ENCODE measurements at places on chromosomes 7 and 10. TPM values are rescaled to one million over a fixed set of nuclear protein-coding genes. Genes with fewer than 3 reads are reported as not detected.
A peak's percentile ranks its signal among the peaks of the same experiment; 100 is the strongest.

Gene MAP3K8
- total RNA-seq, result 26.0 TPM

Gene OR2A1
- total RNA-seq, result not detected

Gene EXOSC1
- total RNA-seq, result 47.1 TPM

GRCh38 chr7:153401795-153402720, 642.5 kb downstream of the ACTR3B start:
- no peak overlapping the region for H3K4me3 ChIP-seq
- H3K4me1 ChIP-seq, result no peaks in the 10 kb centered on the region
- no peaks in the 10 kb centered on the region for H3K27me3 ChIP-seq
- H3K36me3 ChIP-seq, result no peaks in the 10 kb centered on the region

GRCh38 chr10:79038841-79039201, 29.9 kb upstream of the ZMIZ1 start:
- no peaks in the 10 kb centered on the region for H3K36me3 ChIP-seq
- no peak overlapping the region for H3K27ac ChIP-seq
- H3K4me3 ChIP-seq, result no peak overlapping the region
- H3K4me1 ChIP-seq, result peaks cover 2% of the 10 kb centered on the region
- no peak for DNase-seq

DNA sequence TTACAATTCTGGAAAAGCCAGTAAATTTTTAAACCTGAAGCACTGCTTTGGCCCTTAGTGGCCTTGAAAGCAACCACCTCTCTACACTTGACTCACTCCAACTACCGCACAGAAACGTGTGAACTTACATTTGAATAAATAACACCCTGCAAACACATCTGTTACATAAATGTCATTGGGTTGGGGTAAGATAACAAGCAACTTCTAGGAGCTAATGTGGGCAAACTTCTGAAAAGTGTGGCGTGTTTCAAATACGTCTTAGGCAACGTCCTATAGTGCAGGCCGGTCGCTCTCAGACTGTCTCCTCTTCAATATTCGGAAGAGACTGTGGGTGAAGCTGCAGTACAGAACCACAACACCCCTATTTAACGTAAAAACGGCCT, 474 bp downstream of the ORC5 start:
- peaks cover 26% of the 10 kb centered on the region for H3K4me1 ChIP-seq
- H3K27me3 ChIP-seq, result peaks cover 5% of the 10 kb centered on the region
- peak overlapping the region; percentile 95 for H3K27ac ChIP-seq
- H3K4me3 ChIP-seq, result peak overlapping the region; percentile 93

DNA sequence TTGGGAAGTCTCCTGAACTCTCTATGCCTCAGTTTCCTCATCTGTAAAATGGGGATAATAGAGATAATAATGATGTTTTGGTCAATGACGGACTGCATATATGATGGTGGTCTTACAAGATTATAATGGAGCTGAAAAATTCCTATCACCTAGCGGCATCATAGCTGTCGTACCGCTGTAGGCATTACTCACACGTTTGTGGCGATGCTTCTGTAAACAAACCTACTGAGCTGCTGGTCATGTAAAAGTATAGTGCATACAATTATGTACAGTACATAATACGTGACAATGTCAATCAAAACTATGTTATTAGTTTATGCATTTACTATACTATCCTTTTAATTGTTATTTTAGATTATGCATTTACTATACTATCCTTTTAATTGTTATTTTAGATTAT, 339.1 kb upstream of the NPVF start:
- H3K27ac ChIP-seq, result no peak overlapping the region
- H3K36me3 ChIP-seq, result no peaks in the 10 kb centered on the region
- no peak overlapping the region for H3K4me3 ChIP-seq
- H3K4me1 ChIP-seq, result peaks cover 6% of the 10 kb centered on the region

GRCh38 chr10:95388539-95388938, 97.7 kb upstream of the PDLIM1 start:
- no peaks in the 10 kb centered on the region for H3K4me1 ChIP-seq
- H3K4me3 ChIP-seq, result no peak overlapping the region
- H3K27ac ChIP-seq, result no peak overlapping the region
- peaks cover 2% of the 10 kb centered on the region for H3K27me3 ChIP-seq
- DNase-seq, result no peak

GRCh38 chr10:80502621-80503583, 34.8 kb upstream of the SH2D4B start:
- H3K36me3 ChIP-seq, result peaks cover 58% of the 10 kb centered on the region
- H3K27me3 ChIP-seq, result no peaks in the 10 kb centered on the region
- H3K27ac ChIP-seq, result peak overlapping the region; percentile 87
- peaks cover 81% of the 10 kb centered on the region for H3K4me1 ChIP-seq
- no peak overlapping the region for H3K4me3 ChIP-seq
- no peak for DNase-seq

- no peaks in the 10 kb centered on the region for H3K36me3 ChIP-seq
- H3K4me3 ChIP-seq, result no peak overlapping the region
- H3K4me1 ChIP-seq, result no peaks in the 10 kb centered on the region
- H3K27ac ChIP-seq, result no peak overlapping the region
- H3K27me3 ChIP-seq, result peaks cover 13% of the 10 kb centered on the region
These were observed 38.5 kb downstream of the COL1A2 start for GRCh38 chr7:94433224-94433623.

GRCh38 chr7:46744957-46745706, 824.1 kb upstream of the IGFBP3 start:
- H3K4me1 ChIP-seq, result no peaks in the 10 kb centered on the region
- no peaks in the 10 kb centered on the region for H3K27me3 ChIP-seq
- no peak for DNase-seq
- no peak overlapping the region for H3K4me3 ChIP-seq
- H3K36me3 ChIP-seq, result no peaks in the 10 kb centered on the region
- no peak overlapping the region for H3K27ac ChIP-seq

DNA sequence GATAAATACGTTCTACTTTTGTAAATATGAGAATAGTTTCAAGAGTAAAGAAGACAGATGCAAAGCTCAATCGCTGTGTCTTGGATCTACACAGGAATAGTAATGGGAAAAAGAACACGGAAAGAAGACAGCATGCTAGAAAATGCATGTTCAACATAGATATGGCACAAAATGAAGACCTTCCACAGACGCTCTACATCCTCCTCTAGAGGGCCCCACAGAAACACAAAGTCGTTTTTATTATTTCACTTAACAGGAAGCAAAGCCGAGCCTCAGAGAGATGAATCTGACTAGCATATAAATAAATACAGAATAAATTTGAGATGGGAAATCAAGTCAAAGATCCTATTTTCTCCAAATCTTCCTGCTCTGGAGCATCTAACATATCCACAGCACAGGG, 292.6 kb downstream of the PARD3 start:
- H3K36me3 ChIP-seq, result no peaks in the 10 kb centered on the region
- H3K27me3 ChIP-seq, result no peaks in the 10 kb centered on the region
- no peak for DNase-seq
- H3K4me1 ChIP-seq, result no peaks in the 10 kb centered on the region
- H3K4me3 ChIP-seq, result peak overlapping the region; percentile 6

DNA sequence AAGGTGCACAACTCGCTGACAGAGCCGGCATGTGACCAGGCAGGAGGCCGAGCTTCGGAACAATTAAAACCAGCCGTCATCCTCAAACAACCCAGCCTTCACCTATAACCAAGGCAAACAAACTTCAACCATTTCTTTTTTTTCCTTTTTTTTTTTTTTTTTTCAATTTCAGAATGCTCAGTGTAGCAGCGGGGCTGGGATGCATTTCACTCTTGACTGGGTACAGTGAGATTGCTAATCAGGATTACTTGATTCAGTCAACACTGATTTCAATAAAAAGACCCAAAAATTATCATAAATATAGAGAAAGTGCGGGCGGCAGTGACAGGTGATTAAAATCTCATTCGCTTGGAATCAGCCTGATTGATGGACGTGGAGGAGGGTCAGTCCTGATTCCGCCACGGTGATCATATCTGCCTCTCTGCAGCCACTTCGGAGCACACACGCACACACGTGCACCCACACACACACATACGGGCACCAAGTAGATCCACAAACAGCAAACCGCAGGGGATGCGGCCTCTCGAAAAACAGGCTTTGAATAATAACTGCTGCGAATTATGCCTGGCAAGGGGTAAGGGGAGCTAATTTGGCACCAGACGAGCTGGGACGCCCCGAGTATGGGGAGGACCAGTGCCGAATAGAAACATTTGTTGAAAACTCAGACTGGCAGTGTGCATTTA, 31.2 kb downstream of the EBF3 start:
- no peaks in the 10 kb centered on the region for H3K27me3 ChIP-seq
- no peaks in the 10 kb centered on the region for H3K4me1 ChIP-seq
- H3K4me3 ChIP-seq, result no peak overlapping the region
- DNase-seq, result no peak

DNA sequence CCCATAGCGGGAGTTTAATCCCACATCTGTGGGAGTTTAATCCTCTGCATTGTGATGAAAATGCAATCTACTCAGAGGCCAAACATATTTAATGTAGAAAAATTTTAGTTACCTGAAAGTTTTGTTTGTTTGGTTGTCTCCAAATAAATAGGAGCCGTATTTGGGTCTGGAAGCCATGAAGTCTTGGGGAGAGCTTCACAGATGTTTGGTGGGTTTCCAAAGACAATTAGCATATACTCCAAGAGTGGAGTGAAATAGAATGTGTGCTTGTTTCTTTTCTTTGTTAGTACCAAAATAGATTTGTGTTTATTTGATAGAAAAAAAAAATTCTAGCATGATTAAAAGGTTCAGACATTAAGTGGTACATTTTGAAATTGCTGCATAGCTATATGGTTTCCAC, 50.9 kb downstream of the ANK3 start:
- H3K36me3 ChIP-seq, result no peaks in the 10 kb centered on the region
- H3K27ac ChIP-seq, result no peak overlapping the region
- H3K4me1 ChIP-seq, result peaks cover 2% of the 10 kb centered on the region
- DNase-seq, result no peak

- no peak for DNase-seq
- no peaks in the 10 kb centered on the region for H3K36me3 ChIP-seq
- H3K27ac ChIP-seq, result no peak overlapping the region
- H3K4me3 ChIP-seq, result no peak overlapping the region
- no peaks in the 10 kb centered on the region for H3K4me1 ChIP-seq
These were observed 34.2 kb upstream of the C10orf90 start for GRCh38 chr10:126704649-126705048.
